Bronchial epithelial cell (primary cell): ENCODE measurements at places on chromosomes 16 and 17. TPM values are rescaled to one million over a fixed set of nuclear protein-coding genes. Genes with fewer than 3 reads are reported as not detected.

The ADORA2B gene
- total RNA-seq = 26.2 and 36.1 TPM in 2 replicates

DNA sequence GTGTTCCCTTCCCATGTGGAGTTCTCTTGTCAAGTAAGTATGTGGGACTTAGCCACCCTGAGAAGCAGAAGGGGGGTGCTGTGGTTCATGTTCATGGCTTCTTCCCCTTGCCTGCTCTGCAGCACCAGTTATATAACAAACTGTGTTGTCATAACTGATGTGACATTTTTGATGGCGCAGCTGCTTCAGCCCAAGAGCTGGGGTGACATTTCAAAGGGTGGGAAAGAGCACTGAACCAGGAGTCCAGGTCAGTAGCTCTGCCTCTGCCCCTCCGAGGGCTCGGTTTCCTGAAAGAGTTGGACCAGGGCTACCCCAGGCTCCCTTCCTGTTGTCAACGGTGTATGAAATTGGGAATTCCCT, 7.4 kb downstream of the GNAO1 start:
- no peak for DNase-seq

GRCh38 chr16:46621006-46621933, at the start of gene SHCBP1:
Gene SHCBP1, minus strand, starts transcription at chr16:46621379. Its CDS starts 20 bp downstream, at chr16:46621359.
- DNase-seq = peak; percentile 74

DNA sequence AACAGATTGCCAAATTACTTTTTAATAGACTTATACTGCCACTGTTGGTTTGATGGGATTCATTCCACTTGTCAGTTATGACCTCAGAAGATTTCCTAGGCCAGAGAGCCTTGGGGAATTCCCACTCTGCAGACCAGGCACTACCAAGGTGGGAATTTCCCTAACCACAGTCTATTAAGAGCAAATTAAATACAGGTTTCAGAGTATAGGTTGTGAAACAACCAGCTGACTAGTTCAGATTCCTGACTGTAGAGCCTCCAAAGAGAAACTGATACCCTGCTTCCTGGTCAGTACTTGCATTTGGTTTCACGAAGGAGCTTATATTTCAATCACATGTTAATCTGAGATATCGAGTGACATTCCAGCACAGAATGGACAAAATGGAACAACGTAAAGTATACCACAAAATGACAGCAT, 186.5 kb downstream of the STX8 start:
- DNase-seq = peak; percentile 99

GRCh38 chr16:65343556-65343955, 221.7 kb upstream of the CDH11 start:
- no peak for DNase-seq
